GM23338 (cell line): ENCODE measurements at places on chromosomes 1 and 21. TPM values are rescaled to one million over a fixed set of nuclear protein-coding genes. Genes with fewer than 3 reads are reported as not detected.

- H3K4me1 ChIP-seq, result peaks cover 21% of the 10 kb centered on the region
- peak within 1 kb of the TSS; percentile 73 for H3K27ac ChIP-seq
- H3K36me3 ChIP-seq, result no peaks in the 10 kb centered on the region
These were observed at the start of gene COL16A1 for GRCh38 chr1:31703431-31704270. Gene COL16A1 (minus strand): TSS chr1:31704017. CDS start chr1:31702193, 1,824 bp downstream.

TCHHL1 gene
- not detected in 2 replicates for total RNA-seq

GRCh38 chr1:192485692-192486436 is 89.7 kb upstream of the RGS1 start:
- no peak overlapping the region for H3K27ac ChIP-seq
- no peak overlapping the region for H3K4me3 ChIP-seq
- H3K36me3 ChIP-seq, result 0 out of 2 replicates have a peak, but pooled peaks cover 2% of the 10 kb centered on the region
- no peaks in the 10 kb centered on the region for H3K27me3 ChIP-seq
- DNase-seq, result no peak

ORC1 gene
- 54.4 and 55.0 TPM in 2 replicates for total RNA-seq
